ENCODE measurements at places on chromosomes 5 and 9.

DNA sequence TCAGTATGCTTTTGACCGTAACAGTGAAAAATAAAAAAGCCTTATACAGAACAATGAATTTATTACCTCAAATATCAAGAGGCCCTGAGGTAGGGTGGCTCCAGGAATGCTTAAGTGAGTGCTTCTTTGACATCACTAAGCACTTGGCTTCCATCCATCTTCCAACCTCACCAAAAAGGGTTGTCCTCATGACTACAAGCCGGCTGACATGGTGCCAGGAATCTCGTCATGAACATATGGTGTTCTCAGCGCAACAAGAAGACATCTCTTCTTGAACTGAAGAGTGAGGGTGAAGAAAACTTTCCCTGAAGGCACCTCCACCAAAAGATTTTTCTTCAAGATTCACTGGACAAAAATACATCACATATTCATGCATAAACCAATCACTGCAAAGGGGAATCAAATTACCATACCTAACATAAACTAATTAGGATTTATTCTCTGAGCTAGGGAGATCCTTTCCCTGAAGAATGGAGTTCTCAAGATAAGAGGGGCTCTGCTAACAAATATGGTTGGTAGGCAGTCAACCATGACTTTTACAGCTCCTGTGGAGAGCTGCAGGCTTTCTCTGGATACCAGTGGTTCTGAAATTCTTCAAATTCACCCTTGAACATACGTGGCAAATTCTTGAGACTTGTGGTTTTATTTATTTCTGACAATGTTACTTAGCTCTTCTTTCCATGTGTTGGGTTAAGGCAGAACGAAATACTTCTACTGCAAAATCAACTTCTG, 49.5 kb downstream of the AGXT2 start:
- DNase-seq, result no peak

GRCh38 chr5:134029156-134029555, 24.4 kb upstream of the VDAC1 start:
- no peak for DNase-seq

DNA sequence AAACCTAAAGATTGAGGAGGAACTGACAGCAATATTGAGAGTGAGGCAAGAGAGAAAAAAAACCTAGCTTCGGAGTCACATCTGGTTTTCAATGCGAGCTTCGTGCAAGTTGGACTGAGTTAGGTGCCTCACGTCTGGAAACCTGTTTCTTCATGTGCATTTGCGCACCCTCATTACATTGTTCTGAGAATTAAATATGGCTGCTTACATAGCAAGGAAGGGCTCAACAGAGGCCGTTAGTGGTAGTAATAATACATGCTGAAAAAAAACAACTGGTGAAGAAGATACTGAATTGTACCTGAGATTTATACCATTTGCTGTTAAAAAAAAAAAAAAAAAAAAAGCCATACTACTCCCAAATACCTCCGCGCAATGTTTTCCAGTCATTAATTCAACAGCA, 18.6 kb downstream of the DNAJA1 start:
- DNase-seq, result no peak

DNA sequence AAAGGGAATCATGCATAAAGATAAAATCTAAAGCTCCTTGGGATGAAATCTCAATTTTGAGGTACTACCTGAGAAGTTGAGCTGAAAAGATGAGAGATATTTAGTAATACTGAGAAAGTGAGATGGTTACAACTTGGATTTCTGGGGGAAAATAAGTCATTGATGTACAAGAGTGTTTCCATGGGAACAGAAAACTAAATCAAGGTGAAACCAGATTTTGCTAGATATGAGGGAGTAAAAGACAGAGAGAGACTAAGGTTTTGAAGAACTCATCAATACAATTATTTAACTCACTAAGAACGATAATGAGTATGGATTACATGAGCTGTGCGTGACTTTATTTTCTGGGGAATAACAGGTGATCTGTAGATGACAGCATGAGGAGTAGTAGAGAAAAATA, 10.2 kb upstream of the ST8SIA4 start:
- DNase-seq, result no peak

GRCh38 chr9:71303351-71303750, 181.9 kb upstream of the TRPM3 start:
- no peak for DNase-seq

GRCh38 chr9:81575956-81576355, 113.4 kb downstream of the TLE1 start:
- no peak for DNase-seq

- DNase-seq, result no peak
Observed at GRCh38 chr5:116696366-116696765, 121.7 kb upstream of the SEMA6A start.

DNA sequence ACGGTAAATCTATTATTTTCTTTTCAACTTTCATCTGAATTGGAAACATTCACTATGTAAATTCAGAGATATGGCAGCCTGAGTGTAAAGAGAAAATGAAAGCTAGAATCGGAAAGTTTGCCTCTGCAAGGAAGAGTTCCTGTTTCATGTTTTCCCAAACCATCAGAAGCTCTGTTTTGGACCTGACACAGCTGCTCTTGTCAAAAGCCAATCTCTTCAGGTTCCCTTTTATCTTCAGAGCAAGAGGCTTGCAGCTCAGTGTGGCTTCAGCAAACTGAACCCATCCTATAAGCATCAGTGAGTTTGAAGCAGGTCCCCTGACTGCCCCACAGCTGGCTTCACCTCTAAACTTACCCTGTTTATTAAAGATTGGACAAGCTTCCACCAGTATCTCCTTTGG, 1099.7 kb downstream of the DTWD2 start:
- DNase-seq, result no peak
